Right forelimb (tissue), 1 donor: ENCODE measurements at places on chromosomes 13 and 19.

- no peak for DNase-seq
Observed at GRCh38 chr13:48401480-48401879, 11.4 kb downstream of the LPAR6 start.

- DNase-seq, result peak; percentile 63
Observed at GRCh38 chr13:113398963-113399754, 35.2 kb upstream of the GRTP1 start.

DNA sequence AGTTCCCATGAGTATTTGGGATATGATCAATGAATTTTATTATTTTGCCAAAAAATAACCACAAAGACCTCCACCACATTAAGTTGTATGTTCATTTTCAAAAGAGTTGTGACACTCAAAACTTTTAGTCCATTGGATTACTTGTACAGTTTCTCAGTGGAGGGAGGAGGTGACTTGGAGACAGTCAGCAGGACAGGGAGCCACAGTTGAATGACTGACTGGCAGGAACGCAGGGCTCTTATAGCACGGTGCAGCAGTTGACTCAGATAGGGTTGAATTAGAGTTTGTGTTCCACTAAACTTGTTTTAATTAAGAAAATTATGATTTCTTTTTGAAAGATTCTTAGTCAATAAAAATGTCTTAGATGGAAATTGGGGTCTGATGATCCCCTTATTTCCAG is 42.5 kb downstream of the TNFRSF19 start:
- no peak for DNase-seq

DNA sequence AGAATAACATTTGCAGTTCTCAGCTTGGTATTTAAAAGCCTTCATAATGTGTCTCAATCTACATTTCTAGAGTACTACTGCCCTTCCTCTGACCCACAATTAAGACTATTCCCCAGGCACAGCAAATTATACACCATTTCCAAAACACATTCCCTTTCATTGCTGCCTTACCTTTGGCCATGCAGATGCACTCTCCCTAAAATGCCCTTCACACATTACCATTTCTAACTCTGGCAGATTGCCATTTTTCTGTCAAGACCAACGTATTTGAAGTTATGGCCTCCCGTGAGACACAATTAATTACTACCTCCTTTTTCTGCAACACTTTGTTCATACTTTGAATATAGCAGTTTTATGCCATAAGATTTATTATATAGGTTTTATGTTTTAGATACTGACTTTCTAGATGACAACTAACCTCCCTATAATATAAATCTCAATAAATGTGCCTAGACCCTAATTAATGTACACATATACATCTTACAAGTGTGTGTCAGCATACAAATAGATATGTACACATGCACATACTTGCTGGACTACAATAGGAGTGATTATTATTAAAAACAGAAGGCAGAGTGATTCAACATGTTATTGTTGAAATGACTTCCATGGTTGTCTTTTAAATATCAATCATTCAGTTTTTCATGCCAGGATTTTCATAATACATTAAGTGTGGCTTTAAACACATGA is 2902.5 kb downstream of the PCDH9 start:
- DNase-seq, result no peak

DNA sequence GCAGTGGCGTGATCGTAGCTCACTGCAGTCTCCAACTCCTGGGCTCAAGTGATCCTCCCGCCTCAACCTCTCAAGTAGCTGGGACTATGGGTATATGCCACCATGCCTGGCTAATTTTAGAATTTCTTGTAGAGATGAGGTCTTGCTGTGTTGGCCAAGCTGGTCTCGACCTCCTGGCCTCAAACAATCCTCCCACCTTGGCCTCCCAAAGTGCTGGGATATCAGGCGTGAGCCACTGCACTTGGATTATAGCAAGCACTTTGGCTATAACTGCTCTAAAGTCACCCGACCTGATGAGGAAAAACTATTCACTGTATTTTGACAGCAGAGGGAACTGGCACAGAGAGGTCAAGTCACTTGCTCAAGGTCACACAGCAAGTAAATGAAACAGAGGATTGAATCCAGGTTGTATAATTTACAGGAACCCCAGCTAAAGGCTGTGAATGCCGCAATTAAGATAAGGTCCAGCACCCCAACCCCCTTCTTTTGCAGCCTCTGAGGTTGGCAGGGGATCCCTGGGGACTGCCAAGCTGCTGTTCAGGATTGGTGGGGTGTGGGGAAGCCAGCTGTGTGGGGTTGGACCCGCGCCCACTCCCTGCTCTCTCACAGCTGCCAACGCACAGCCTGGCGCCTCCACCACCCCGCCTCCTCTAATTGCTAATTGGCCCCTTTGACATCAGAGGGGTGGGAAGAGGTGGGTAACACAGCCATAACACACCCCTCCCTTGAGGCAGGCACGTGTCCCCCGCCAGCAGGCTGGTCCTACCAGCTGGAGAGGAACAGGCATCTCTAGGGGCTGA is 6.0 kb downstream of the TMIGD2 start:
- peak; percentile 60 for DNase-seq

DNA sequence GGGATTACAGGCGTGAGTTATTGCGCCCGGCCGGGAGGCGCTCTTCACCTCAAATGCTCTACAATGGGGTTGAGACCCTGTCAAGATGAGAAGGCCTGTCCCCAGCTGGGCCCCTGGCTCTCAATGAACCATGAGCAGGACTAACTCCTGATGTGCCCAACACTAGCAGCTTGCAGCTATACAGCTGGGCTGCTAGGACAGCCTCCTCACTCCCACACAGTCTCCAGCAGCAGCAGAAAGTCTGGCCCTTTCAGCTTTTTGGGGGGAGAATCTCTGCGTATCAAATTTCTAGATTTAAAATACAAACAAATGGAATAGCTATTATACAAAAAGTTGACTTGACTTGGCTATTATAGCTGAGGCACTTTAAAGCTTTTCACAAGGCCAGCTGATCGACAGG is 30.2 kb downstream of the TMTC4 start:
- DNase-seq, result no peak
